ENCODE measurements at places on chromosomes 7 and 10.

DNA sequence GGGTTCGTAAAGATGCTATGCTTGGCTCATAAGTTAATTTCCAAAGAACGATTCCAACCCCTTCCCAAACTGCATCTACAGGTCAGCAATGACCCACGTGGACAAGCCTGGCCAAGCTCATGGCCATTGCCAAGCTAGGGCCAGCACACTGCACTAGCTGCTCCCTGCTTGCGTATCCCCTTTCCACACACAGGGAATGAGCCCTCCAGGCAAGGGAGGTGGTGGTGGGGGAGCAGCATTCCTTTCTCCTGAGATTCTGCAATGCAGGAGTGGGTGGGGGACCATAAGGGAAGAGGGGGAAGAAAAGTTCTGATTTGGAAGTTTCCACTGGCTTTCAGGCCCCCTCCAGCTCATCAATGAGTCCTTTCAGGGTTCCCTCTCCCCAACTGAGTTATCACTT is 56.0 kb downstream of the SH3PXD2A start:
- no peak for DNase-seq

DNA sequence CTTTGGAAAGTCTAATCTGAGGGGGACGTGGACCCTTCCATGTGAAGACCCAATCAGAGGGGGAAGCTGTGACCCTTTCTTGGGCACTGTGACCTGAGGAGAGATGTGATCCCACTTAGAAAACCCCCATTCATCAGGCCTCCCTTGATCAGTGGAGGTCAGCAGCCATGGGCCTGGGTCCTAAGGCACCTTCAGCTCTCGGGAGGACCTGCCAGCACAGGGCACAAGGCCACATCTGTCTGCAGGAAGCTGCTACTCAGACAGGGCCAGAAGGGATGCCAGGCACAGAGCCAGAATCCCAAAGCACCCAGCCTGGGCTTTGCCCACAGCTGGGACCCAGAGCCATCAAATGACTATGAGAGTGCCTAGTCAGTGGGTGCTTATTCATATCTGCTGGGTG is 14.7 kb upstream of the RABGEF1 start:
- DNase-seq: no peak

DNA sequence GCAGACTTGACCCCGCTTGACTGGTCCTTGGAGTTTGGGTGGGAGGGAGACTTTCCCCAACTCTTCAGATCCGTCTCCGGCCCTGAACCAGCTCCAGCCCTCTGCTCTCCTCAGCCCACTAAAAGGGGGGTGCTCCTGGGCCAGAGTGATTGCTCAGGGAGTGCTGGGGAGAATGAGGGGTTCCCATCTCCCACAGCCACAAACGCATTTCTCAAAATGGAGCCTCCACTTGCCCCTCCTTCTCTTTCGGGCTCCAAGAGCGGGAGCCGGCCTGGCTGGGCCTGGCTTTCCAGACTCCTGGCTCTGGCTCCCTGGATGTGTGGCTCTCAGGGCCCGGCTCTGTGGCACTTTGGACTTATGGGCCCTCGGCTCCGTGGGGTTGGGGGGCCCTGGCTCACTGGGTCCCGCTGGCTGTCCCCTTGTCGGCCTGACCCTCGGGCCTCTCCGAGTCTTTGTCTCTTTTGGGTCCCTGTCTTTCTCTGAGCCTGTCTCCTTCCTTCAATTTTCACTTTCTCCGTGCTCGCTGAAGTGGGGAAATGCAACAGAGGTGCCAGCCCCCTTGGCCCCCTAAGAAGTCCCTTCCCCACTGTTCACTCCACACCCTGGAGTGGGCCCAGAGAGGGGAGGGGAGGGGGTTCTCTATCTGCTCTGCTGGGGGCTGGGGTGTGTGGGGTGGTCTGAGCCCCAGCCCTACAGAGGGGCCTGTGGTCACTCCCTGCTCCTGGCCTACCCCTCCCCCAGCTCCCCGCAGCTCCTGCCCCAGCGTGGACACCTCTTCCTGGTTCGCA is 713 bp downstream of the LZTS2 start:
- DNase-seq: no peak

- no peak for DNase-seq
Measured at GRCh38 chr10:94088926-94089381, 95.2 kb downstream of the PLCE1 start.

DNA sequence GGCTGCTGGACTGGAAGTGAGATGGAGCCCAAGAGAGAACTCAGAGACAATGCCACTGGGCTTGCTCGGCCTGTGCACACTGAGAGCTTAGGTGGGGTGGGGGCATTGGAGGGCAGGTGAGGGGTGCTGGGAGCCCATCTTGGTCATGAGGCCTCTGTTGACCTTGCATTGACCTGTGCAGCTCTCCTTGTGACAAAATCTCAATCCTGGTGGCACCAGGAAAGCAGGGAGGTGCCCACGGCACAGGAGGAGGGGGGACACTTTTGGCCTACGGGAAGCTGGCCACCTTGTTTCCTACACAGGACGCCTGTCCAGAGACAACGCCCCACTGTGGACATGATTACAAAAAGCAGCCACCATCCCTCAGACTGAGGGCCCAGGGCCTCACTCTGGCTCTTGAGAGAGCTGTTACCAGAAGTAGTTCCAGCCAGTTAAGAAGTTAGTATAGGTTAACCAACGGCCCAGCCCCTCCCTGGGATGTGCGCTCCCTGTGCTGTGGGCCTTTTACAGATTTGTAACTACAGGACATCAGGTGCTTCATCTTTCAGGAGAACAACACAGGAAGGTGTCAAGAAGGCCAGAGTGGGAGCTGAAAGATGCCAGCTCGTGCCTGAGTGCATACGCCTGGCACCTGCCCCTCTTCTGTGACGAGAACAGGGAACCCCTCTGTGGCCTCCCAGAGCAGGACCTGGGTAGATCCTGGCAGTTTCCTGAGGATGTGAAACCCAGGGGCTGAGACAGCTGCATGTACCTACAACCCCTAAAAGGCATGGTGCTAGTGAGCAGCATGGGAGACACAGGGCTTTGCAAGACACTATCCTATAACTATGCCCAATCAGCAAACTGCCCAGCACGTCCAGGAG is 10.3 kb downstream of the PKD1L1 start:
- DNase-seq: no peak

- DNase-seq: no peak
Measured at GRCh38 chr10:88115407-88115806, 252.0 kb downstream of the PTEN start.

DNA sequence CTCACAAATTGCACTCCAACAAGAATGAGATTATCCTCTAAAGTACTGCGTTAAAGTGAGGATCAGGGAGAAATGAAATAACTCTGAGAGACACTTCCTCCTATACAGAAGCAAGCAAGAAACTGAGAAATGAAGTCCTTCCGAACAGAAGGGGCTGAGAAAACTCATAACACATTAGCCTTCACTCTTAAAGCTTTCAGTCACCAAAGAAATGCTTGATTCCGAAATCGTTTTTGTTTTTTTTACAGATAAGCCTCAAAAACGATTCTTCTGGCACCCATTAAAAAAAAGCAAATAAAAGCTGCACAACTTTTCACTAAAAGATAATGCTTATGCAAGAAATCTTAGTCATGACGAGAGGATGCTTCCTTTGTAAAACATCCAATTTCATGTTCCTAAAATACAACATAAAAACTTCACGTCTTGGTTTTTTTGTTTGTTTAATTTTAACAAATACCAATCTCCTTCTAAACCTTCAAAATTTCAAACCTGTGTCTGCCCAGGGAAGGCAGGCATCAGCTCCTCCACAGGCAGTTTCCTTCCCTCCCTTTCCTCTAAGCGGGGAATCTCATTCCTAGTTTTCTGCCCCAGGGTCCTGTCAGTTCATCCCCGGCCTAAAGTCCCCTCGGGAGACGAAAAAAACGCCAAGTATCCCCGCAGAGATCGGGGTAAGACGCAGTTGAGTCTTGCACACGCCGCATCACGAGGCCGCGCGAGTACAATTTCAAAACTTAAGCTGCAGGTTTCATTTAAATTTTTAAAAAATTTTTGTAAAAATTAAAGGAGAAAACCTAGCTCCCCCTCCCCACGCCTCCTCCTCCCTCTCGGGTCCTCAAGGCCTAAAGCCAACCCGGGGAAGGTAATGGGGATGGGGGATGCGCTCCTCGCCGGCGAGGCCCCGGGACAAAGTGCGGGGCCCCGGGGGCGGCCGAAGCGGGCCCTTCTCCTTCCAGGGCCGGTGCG is 1.1 kb downstream of the BAZ1B start:
- DNase-seq: no peak

DNA sequence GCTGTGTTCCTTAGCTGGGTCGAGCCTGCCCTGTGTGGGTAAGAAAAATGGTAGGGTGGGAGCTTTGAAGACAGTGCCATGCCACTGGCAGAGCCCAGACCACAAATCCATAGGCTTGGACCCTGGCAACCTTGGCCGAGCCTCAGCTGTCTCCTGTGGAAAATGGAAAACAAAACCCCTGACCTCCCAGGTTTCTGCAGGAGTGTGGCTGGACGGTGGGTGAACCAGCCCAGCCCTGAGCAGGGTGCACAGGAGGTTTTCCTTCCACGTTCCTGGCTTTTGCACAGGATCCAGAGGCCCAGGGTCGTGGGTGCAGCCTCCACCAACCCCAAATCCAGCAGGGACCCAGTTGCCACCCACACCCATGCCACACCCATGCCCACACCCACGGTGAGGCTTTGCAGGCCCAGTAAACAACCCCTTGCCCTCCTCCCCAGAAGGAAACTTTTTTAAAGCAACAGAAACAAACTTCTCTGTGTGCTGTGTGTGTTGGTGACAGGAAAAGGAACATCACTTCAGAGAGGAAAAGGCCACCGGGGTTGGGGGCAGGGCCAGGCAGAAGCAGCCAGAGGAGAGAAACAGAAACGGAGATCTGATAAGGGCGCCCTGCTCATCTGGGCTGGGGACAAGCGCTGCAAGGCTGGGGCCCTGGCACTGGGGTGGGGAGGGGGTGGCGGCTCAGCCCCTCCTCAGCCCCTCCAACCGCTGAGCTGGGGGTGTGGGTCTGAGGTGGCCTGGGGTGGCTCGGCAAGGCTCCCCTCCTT is 20.7 kb upstream of the ZMIZ1 start:
- DNase-seq: no peak

- peak; percentile 94 for DNase-seq
Measured at GRCh38 chr7:77536413-77537135, 521 bp upstream of the PTPN12 start.

All from NCI-H1436 (cell line).